ENCODE measurements at places on chromosomes 16 and 17.
A peak's percentile ranks its signal among the peaks of the same experiment; 100 is the strongest.

- no peak for DNase-seq
Observed at GRCh38 chr16:50449800-50450199, 81.0 kb upstream of the BRD7 start.

DNA sequence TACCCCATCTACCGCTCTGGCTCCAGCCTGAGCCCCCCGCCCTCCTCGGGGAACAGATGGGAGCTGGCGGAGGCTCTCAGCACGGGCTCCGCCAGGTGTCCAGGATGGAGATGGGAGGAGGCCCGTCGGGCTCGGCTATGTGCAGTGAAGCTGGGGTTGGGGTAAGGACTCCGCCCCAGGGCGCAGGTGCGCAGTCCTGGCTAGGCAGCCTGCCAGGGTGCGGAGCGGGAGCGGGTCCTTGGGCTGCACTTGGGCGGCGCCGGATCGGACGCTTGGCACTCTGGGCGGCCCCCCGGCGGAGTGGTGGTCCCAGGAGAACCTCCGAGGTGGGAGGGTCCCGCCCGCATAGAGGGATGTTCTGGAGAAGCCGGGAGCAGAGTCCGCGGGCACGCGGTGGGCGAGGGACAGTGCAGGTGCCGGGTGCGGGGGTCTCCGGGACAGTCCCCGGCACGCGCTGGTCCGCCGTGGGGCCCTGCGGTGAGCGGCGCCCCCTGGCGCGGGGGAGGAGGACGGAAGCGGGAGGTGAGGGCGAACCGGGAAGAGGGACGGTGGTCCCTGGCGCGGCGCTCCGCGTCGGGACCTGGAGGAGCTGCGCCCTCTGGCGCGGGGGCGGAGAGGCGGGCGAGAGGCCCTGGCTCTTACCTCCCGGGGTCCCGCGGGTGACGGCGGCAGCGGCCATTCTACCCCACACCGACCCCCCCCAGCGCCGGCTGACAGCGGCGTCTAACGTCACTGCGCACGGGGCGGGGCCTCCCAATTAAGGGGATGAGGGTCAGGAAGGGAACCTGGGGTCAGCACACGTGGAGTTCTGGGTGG, at the start of gene CAMTA2:
CAMTA2 (minus strand) TSS at position 725 of the 816 bp plus-strand sequence. CDS start 1,453 bp downstream, outside the sequence.
- DNase-seq = peak; percentile 89

DNA sequence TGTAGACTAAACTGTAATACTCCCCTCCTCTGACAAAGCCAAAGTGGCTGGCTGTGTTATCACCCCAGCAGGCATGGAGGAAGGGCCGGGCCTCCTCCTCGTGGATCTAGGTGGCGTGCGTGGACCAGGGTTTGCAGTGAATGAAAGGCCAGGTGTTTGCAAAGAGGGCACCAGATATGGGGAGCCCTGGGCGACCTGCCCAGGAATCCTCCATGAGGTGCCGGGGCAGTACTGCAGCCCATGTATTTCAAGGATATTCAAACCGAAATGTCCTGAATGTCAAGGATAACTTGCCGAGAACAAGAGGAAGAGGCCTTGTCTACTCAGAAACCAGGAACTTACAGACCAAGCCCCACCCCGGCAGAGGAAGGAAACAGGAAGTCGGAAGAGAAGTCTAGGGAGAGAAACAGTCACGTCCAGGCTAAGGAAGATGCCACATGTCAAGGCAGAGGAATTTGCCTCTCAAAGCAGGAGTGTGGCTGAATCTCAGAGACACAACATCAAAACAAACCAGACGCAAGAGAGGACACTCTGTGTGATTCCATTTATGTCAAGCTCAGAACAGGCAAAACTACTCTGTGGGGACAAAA, 13.7 kb upstream of the OSGIN1 start:
- DNase-seq = no peak

GRCh38 chr16:7871371-7871770, 538.7 kb downstream of the RBFOX1 start:
- no peak for DNase-seq

DNA sequence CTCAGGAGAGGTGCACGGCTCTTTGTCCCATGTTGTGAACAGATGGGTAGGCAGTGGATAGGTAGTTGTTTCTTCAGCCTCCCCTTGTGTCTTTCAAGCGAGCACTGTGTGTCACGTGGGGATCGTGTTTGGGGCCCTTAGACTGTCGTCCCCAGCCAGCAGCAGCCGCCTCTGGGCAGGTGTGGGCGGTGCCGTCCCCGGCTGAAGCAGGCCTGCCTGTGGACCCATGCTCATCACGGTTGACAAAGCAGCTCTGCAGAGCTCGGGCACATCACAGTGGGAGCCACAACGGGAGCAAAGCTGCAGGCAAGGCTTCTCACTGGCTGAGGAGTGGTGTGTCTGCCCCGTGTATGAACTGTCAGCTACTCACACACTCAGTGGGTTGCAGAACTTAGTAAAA, 4.7 kb upstream of the RPL13 start:
- no peak for DNase-seq

DNA sequence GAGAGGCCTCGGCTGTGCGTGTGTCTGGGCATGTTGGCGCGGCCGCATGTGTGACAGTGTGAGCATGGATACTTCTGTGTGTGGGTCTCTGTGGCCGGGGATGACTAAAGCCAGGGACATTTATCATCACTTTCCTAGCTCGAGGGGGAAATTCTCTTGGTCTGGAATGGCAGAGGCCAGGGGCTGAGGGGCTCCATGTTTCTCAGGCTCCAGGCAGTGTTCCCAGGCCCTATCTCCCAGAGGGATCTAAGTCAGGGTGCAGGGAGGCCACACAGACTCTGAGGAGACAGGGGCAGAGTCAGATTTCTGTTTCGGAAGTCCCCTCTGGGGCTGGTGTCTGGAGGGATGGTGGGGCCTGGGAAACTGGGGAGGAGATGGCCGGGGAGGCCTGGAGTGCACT, 23.7 kb upstream of the SPNS2 start:
- DNase-seq = no peak

GRCh38 chr16:88896238-88897070, 30.0 kb upstream of the PABPN1L start:
- DNase-seq = no peak
